ENCODE measurements at places on chromosomes 2 and 18.

- no peak for DNase-seq
These were observed 317.8 kb downstream of the AGAP1 start for GRCh38 chr2:235811446-235812184.

- DNase-seq, result no peak
These were observed at the start of gene CDH7 for GRCh38 chr18:65750389-65751154. TSS of gene CDH7 (plus strand) at chr18:65751012. CDS start at chr18:65762843, 11,831 bp downstream.

- DNase-seq, result no peak
These were observed 74.5 kb downstream of the QPCT start for GRCh38 chr2:37418956-37419355.

DNA sequence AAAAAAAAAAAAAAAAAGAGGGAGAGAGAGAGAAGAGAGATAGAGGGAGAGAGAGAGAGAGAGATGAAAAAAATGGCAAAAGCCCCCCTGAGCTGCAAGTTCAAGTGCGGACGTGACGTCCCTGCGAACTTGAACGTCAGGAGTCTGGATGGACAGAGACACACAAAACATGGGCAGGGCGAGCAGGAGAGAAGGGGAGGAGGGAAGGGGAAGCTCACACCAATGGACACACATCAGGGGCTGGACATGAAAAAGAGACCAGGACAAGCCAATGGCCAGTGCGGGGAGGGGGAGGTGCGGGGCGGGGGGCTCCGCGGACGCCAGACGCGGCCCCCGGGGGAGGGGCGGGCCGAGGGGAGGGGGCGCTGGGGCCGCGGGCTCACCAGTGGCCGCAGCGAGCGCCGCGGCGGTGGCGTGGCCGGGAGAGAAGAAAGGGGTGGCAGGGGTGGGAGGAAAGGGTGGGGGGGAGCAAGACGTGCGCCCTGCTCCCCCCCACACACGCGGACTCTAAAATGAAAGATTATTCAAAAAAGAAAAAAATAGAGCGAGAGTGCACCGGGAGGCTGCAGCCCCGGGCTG, at the start of gene BCL11A:
Gene BCL11A, minus strand, starts transcription at position 160 of the 579 bp plus-strand sequence. CDS start 384 bp downstream, outside the sequence.
- no peak for DNase-seq
